ENCODE measurements at places on chromosomes 12 and 14. TPM values are rescaled to one million over a fixed set of nuclear protein-coding genes. Genes with fewer than 3 reads are reported as not detected.
A peak's percentile ranks its signal among the peaks of the same experiment; 100 is the strongest.

- H3K4me3 ChIP-seq, result no peak overlapping the region
- no peaks in the 10 kb centered on the region for H3K36me3 ChIP-seq
- no peaks in the 10 kb centered on the region for H3K27me3 ChIP-seq
- no peak overlapping the region for H3K27ac ChIP-seq
- no peak for DNase-seq
Measured at GRCh38 chr14:99718811-99719192, 34.7 kb downstream of the CYP46A1 start.

GRCh38 chr12:42410340-42410739 is 84.4 kb downstream of the PPHLN1 start:
- H3K4me3 ChIP-seq, result no peak overlapping the region
- H3K36me3 ChIP-seq, result peaks cover 7% of the 10 kb centered on the region
- no peak for DNase-seq

- no peak overlapping the region for H3K27ac ChIP-seq
- H3K4me3 ChIP-seq, result no peak overlapping the region
- DNase-seq, result no peak
- H3K4me1 ChIP-seq, result no peaks in the 10 kb centered on the region
Measured at GRCh38 chr12:91021076-91021475, 16.3 kb upstream of the EPYC start.

- H3K27ac ChIP-seq, result no peak overlapping the region
- no peaks in the 10 kb centered on the region for H3K27me3 ChIP-seq
- DNase-seq, result no peak
- H3K4me1 ChIP-seq, result peaks cover 10% of the 10 kb centered on the region
- H3K36me3 ChIP-seq, result no peaks in the 10 kb centered on the region
Measured at GRCh38 chr14:90849787-90850444, 33.7 kb upstream of the TTC7B start.

GRCh38 chr12:6049992-6050391 is 74.5 kb downstream of the VWF start:
- peaks cover 20% of the 10 kb centered on the region for H3K36me3 ChIP-seq
- no peak overlapping the region for H3K4me3 ChIP-seq
- no peaks in the 10 kb centered on the region for H3K27me3 ChIP-seq
- peaks cover 10% of the 10 kb centered on the region for H3K4me1 ChIP-seq
- no peak overlapping the region for H3K27ac ChIP-seq
- DNase-seq, result no peak

GRCh38 chr14:86646696-86647690 is 1117.0 kb downstream of the FLRT2 start:
- no peaks in the 10 kb centered on the region for H3K27me3 ChIP-seq
- no peak for DNase-seq
- no peak overlapping the region for H3K27ac ChIP-seq
- H3K4me3 ChIP-seq, result no peak overlapping the region
- H3K4me1 ChIP-seq, result no peaks in the 10 kb centered on the region
- no peaks in the 10 kb centered on the region for H3K36me3 ChIP-seq

- H3K36me3 ChIP-seq, result no peaks in the 10 kb centered on the region
- no peaks in the 10 kb centered on the region for H3K4me1 ChIP-seq
- no peak overlapping the region for H3K4me3 ChIP-seq
- no peak for DNase-seq
- no peaks in the 10 kb centered on the region for H3K27me3 ChIP-seq
Measured at GRCh38 chr12:62916632-62917425, 18.1 kb downstream of the PPM1H start.

DNA sequence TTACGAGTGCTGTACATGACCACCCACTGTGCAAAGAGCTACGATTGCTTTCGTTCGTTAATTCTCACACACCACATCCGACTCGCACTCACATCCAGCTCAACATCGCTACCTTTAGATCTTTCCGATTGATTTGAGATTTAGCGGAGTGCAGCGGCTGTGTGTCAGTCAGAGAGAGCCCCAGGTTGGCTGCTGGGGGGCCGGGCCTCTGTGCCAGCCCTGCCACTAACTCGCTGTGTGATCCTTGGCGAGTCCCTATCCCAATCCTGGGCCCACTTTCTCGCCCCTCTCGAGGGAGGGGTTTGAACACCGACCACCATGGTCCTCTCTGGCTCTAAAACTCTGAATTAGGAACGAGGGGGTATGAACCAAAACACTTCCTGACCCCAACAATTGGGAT is 8.6 kb downstream of the DLK1 start:
- no peak overlapping the region for H3K4me3 ChIP-seq
- no peaks in the 10 kb centered on the region for H3K36me3 ChIP-seq
- no peak for DNase-seq
- no peaks in the 10 kb centered on the region for H3K4me1 ChIP-seq
- H3K27me3 ChIP-seq, result peaks cover 11% of the 10 kb centered on the region
- no peak overlapping the region for H3K27ac ChIP-seq

DNA sequence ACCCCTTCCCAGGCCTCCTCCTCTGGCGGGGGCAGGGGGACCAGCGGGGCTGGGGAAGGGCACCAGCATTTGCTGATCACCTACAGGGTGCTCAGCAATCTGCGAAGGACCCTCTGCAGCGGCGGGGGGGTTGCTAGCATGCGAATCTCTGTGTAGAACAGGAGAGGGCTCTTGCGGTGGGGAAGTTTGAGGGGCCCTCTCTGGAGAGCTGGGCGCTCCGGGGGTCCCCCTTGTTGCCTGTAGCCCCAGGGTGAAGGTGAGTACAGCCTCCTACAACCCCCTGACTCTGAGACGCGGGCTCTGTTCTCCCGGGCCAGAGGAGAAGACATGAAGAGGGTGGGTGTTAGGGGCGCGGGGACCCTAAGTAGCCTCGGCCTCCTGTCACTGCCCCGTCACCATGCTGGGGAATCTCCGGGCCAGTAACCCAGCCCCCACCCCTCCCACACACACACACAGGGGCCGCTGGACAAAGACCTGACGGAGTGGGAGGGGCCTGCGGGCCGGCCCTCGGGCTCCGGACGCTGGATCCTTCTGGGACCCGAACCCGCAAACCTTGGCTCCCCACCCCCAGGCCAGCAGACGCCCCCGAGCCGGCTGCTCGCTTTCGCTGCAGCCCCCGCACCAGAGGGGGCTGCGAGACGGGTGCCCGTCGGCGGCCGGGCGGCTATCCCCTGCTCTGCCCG is 734 bp downstream of the FIGNL2 start:
- H3K27me3 ChIP-seq, result peaks cover 52% of the 10 kb centered on the region
- peaks cover 41% of the 10 kb centered on the region for H3K4me1 ChIP-seq
- no peaks in the 10 kb centered on the region for H3K36me3 ChIP-seq
- H3K27ac ChIP-seq, result peak overlapping the region; percentile 53
- H3K4me3 ChIP-seq, result peak overlapping the region; percentile 58
- no peak for DNase-seq

DNA sequence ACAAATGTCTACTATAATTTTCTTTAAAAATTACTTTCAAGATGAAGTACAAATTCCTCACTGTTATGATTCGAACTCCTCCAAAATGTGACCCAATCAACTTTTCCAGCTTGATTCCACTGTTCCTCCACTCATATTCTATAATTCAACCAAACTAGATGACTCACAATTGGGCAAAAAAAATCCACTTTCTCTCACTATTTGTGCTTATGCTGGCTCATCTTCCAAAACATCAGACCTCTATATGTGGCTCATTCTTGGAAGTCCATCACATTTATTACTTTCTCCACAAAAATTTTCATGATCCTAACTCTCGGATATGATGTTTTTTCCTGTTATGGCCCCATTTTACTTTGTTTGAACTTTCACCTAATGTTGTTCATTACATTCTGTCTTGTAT is 26.9 kb upstream of the RXYLT1 start:
- H3K4me1 ChIP-seq, result no peaks in the 10 kb centered on the region
- H3K27ac ChIP-seq, result no peak overlapping the region
- no peak overlapping the region for H3K4me3 ChIP-seq
- H3K36me3 ChIP-seq, result no peaks in the 10 kb centered on the region

DNA sequence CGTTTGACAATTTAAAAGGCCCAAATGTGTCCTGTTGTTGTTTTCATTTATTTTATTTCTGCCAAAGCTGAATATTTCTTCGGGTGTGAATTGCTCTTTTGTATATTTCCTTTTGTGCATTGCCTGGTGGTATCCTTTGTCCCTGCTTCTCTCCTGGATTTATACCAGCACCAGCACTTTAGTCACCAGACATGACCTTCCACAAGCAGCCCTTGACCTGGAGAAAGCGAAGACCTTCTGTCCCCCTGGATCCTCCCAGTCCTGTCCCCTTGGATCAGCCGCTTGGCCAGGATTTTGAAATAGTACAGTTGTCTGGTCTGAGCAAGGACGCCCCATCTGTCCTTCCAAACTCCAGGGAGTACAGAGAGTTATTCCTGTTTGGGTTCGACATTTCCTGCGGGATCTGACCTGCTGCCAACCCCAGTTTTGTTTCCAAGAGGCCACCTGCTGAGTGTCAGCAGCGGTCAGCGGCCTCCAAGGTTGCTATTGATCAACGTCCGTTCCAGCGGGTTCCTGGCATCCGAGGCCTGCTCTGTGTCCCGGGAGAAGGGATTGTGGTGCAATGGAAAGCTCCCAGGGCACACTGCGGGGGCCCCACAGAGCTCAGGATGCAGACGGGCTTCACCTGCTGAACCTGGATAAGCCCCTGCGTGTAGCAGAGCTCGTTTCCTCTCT is 45.1 kb upstream of the CHGA start:
- H3K4me3 ChIP-seq, result no peak overlapping the region
- H3K4me1 ChIP-seq, result no peaks in the 10 kb centered on the region
- H3K27ac ChIP-seq, result no peak overlapping the region
- peaks cover 8% of the 10 kb centered on the region for H3K27me3 ChIP-seq
- H3K36me3 ChIP-seq, result no peaks in the 10 kb centered on the region

DNA sequence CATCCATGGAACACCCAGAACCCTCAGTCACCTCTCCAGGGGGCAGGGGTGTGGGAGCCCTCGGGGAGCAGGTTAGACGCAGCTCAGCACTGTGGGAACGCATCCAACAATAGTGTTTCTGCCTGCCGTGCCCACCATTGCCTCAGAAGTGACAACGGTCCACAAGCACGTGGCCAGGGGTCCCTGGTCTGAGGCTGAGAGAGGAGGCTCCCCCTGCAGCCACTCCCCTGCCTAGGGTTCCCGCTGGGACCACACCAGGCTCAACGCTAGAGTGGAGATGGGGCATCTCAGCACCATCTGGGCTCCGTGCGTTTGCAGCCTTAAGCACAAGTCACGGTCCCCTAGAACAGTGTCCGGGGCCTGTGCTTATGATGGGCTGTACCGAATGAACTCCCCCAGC is 62.7 kb downstream of the TESC start:
- H3K27me3 ChIP-seq, result peaks cover 28% of the 10 kb centered on the region
- no peak overlapping the region for H3K4me3 ChIP-seq
- no peaks in the 10 kb centered on the region for H3K4me1 ChIP-seq
- no peaks in the 10 kb centered on the region for H3K36me3 ChIP-seq
- H3K27ac ChIP-seq, result no peak overlapping the region
- DNase-seq, result no peak

GRCh38 chr12:72974954-72975555 is 702.9 kb downstream of the TRHDE start:
- no peak overlapping the region for H3K4me3 ChIP-seq
- no peak for DNase-seq
- H3K36me3 ChIP-seq, result no peaks in the 10 kb centered on the region
- no peaks in the 10 kb centered on the region for H3K4me1 ChIP-seq
- H3K27ac ChIP-seq, result no peak overlapping the region

- H3K27ac ChIP-seq, result no peak overlapping the region
- H3K27me3 ChIP-seq, result no peaks in the 10 kb centered on the region
- no peak overlapping the region for H3K4me3 ChIP-seq
- DNase-seq, result no peak
- no peaks in the 10 kb centered on the region for H3K36me3 ChIP-seq
Measured at GRCh38 chr14:90940318-90940962, 120.0 kb downstream of the RPS6KA5 start.

DNA sequence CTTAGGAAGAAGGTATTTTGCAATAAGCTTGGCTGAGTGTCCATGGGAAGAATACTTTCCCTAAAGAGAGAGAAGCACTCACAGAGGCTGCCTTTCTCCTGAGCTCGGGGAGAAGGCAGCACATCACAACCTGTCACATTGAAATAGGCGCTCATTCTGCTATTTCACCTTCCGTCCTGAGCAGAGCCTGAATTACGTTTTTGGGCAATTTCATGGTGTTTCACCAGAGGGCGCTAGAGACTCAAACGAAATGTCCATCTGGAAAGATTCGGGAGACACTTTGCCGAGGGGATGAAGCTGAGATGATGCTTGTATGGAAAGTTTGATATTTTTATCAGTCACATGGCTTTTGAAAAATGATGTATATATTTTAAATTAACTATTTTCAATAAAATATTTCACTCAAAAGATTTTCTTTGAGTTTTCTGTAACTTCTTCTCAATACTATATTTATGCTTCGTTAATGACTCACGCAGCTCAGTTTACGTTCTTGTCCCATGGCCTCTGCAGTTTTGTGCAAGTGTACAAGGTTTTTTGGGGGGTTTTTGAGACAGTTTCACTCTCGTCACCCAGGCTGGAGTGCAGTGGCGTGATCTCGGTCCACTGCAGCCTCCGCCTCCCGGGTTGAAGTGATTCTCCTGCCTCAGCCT is 17.4 kb upstream of the B4GALNT3 start:
- H3K4me3 ChIP-seq, result no peak overlapping the region
- H3K27ac ChIP-seq, result no peak overlapping the region
- H3K36me3 ChIP-seq, result peaks cover 21% of the 10 kb centered on the region
- no peaks in the 10 kb centered on the region for H3K27me3 ChIP-seq
- DNase-seq, result no peak

- peak; percentile 79 for DNase-seq
- H3K4me3 ChIP-seq, result no peak overlapping the region
- peaks cover 6% of the 10 kb centered on the region for H3K27me3 ChIP-seq
- peaks cover 28% of the 10 kb centered on the region for H3K4me1 ChIP-seq
- no peak overlapping the region for H3K27ac ChIP-seq
Measured at GRCh38 chr12:52121824-52122539, 42.5 kb downstream of the SMIM41 start.

DNA sequence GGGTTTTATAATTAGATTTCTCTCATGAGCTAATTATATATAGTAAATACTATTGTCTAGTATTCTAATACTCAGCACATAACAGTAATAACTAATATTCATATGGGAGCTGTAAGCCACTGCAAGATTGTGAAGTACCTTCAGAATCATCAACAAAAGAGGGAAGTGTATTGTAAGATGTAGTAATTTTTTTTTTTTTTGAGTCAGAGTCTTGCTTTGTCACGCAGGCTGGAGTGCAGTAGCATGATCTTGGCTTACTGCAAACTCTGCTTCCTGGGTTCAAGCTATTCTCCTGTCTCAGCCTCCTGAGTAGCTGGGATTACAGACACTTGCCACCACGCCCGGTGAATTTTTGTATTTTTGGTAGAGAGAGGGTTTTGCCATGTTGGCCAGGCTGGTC is 3.1 kb downstream of the GPR33 start:
- H3K4me1 ChIP-seq, result peaks cover 6% of the 10 kb centered on the region
- no peak overlapping the region for H3K4me3 ChIP-seq
- H3K27me3 ChIP-seq, result no peaks in the 10 kb centered on the region
- H3K27ac ChIP-seq, result no peak overlapping the region
- H3K36me3 ChIP-seq, result no peaks in the 10 kb centered on the region

GRCh38 chr12:46154221-46154985 is 114.4 kb downstream of the SLC38A1 start:
- H3K4me3 ChIP-seq, result no peak overlapping the region
- no peak overlapping the region for H3K27ac ChIP-seq
- DNase-seq, result no peak
- no peaks in the 10 kb centered on the region for H3K36me3 ChIP-seq
- no peaks in the 10 kb centered on the region for H3K4me1 ChIP-seq

The DIO2 gene
- total RNA-seq, result 0.62 TPM

The FLVCR2 gene
- total RNA-seq, result 42.4 TPM

The TBX3 gene
- total RNA-seq, result 50.9 TPM

The CLEC2D gene
- 13.9 TPM for total RNA-seq

The TMEM132C gene
- 1.6 TPM for total RNA-seq

The NTN4 gene
- 140 TPM for total RNA-seq

The OVCH1 gene
- total RNA-seq, result 3.2 TPM

The KRT79 gene
- 3.9 TPM for total RNA-seq

The FCF1 gene
- total RNA-seq, result 48.6 TPM

The DBX2 gene
- 0.12 TPM for total RNA-seq

The ABHD12B gene
- not detected for total RNA-seq

Measured in lower lobe of right lung (tissue), 2 donors.